ENCODE measurements at places on chromosomes 1 and 21.

DNA sequence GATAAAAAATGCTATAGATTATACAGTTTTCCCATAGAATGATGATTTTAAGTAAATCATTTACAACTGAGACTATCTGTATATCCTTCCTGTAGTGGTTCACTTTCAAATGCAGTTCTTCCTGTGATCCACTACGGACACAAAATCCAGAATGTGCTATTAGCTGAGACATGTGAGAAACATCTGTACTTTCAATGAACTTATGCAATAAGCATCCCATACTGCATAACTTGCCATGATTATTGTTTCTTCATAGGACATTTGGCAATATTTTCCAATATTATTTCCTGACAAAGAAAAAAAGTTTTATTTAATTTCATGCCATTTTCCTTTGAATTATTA is 83.5 kb upstream of the PRDX6 start:
- peak; percentile 83 for DNase-seq

DNA sequence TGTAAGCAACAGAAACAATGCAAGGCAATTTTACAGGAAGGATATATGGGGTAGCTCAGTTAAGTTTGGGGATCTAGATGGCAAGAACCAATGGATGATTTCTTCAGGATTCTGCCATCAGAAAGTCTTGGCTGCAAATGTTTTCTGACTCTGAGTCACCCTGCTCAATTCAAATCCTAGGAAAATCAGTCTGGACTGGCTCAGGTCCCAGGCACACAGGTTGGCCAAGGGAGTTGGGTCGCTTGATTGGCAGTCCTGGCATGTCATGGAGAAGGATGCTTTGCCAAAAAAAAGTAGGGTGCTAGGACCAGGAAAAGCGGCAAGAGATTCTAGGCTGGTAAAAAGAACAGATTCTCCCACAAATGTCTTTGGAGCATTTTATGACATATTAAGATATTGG is 28.9 kb upstream of the S1PR1 start:
- DNase-seq: no peak

DNA sequence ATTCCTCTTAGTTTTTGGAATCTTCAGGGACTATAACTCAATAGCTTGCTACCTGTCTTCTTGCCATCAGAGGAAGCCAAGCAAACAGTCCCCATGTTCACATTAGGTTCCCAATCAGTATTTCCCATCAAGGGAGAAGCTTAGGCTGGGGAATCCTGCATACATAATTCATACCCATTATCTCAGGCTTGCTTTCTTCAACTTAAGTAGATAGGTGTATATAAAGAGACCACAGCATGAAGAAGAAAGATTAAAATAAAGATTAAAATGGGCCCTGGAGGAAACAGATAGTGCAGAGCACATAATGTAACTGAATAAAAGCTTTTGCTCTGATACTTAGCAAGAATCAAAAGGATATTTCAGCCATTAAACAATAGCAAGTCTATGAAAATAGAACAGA is 29.0 kb upstream of the KCNK1 start:
- no peak for DNase-seq

- no peak for DNase-seq
These were observed 90.5 kb downstream of the LIPI start for GRCh38 chr21:14120091-14120734.

- DNase-seq: no peak
These were observed 8.7 kb downstream of the C1orf74 start for GRCh38 chr1:209775678-209776077.

DNA sequence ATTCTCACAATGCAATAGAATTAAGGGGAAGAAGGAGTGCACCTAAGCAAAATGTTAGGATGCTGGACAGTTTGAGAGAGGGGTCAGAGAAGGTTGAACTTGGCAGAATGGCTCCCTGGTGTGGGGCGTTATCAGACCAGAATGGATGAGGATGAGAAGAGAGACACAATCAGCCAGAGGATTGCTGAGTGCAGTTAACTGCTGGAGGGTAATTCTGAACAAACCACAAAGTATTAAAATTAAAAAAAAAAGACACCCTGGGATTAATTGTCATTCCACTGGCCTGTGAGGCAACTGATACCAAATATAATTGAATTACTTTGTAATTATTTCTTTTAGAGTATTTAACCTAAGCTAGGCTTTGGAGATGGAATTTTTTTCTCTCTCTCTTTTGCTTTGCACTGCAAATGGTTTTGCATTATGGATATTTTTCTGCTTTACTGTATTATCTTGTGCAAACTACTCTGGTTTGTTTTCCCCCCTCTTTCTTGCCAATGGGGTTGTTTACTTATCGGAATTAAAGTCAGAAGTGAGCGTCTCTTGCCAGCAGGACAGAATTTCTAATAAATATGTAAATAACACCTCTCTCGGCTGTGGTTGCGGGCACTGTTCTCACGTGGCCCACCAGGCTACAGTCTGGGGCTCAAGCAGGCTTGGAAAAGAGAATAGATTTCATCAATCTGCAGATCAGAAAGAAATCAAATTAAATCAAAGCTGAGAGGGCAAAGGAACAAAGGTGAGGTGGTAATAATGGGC is 572.9 kb upstream of the CAMK1G start:
- DNase-seq: no peak

DNA sequence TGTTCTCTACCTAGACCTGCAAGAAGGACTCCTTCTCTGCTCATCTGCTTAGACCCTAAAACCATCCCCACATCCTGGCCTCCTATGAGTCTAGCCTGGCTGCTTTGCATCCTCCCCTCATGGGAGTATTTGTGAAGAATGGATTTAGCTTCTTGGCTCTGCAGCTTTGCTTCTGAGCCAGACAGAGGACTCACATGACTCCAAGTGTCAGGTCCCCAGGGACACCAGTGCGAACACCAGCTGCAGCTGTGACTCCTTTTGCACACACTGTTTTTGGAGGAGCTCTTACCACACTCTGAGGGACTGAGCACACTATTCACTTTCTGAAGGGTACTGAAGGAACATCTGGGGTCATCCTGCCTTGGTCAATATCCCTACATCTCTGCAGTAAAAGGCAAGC is 131.8 kb upstream of the SGIP1 start:
- peak; percentile 38 for DNase-seq

DNA sequence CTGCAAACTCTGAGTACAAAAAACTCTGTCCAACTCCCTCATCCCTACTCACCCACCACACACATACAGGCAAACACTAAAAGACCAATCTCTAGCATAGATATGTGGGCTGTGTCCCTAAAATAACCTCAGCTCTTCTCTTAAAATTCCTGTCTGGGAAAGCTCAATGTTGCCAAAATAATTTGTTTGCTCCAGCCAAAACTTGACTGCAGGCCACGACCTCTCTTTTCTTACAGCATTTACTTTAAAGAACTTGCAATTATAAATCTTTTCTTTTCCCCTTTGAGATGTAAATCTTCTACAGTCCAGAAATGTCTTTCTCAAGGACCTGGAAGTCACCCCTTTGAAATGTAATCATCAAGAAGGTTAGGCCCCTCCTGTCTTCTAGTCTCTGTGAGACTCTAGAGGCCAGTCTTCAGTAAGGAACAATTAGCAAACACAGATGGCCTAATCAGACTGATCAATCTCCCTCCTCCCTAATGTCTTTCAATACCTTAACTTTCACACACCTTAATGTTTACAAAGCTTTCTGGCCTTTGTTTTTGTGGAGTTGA is 483.6 kb upstream of the RGS18 start:
- peak; percentile 5 for DNase-seq

DNA sequence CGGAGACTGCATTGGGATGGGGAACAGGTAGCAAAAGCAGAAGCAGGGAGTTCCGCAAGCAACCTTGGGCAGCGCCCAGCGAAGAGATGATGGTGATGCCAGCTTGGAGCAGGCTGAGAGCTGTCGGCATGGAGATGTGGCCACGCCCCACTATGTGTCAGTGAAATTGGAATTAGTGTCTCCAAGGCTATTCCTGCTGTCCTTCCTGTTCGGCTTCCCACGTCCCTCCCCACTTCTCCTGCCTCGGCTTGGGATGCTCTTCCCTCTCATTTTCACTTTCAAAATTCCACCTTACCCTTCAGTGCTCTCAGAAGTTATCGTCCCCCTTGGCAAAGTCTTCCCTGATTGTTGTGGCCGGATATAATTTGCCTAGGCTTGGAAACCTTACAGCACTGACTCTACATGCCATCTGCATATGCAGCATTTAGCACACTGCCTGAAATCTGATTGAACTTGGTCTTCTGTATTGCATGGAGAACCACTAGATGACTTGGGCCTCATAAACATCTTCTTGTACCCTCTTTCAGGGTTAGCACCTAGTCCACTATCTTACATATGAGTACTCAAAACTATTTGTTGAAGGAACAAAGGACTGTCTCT is 270.7 kb upstream of the RUNX1 start:
- DNase-seq: no peak
